Activated gamma-delta T cell treated with Interleukin-2 at 50 U/mL for 16 hours (primary cell): ENCODE measurements at places on chromosomes 5 and 9.

GRCh38 chr5:37703841-37704241 lies 136.0 kb downstream of the GDNF start:
- DNase-seq = no peak

GRCh38 chr5:1429066-1429465 lies 16.2 kb downstream of the SLC6A3 start:
- no peak for DNase-seq

- no peak for DNase-seq
These were observed 657 bp downstream of the MAT2B start for GRCh38 chr5:163506095-163506457.

DNA sequence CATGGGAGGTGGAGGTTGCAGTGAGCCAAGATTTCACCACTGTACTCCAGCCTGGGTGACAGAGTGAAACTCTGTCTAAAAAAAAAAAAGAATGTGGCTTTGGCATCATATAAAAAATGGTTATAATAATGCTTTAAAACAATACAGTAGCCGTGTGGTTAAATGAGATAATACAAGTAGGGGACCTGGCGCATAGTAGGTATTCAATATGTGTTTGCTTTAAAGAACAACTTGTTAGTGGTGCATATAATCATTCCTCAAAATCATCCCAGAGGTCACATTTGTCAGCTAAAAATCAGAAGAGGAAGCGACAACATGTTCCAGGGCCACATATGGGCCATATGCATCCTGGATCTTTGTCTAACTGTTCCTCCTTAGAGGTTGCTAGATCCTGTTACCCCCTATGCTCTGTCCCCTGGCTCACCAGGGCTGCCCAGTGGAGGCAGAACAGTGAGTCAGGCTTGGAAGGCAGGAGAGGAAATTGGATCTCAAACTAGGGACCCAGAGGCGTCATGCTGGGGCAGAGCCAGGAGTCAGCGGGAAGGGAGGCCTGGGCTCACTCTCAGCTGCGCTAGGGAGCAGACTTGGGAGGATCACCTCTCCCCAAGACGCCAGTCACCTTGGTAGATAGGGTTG lies 27.7 kb downstream of the LHX6 start:
- DNase-seq = no peak

DNA sequence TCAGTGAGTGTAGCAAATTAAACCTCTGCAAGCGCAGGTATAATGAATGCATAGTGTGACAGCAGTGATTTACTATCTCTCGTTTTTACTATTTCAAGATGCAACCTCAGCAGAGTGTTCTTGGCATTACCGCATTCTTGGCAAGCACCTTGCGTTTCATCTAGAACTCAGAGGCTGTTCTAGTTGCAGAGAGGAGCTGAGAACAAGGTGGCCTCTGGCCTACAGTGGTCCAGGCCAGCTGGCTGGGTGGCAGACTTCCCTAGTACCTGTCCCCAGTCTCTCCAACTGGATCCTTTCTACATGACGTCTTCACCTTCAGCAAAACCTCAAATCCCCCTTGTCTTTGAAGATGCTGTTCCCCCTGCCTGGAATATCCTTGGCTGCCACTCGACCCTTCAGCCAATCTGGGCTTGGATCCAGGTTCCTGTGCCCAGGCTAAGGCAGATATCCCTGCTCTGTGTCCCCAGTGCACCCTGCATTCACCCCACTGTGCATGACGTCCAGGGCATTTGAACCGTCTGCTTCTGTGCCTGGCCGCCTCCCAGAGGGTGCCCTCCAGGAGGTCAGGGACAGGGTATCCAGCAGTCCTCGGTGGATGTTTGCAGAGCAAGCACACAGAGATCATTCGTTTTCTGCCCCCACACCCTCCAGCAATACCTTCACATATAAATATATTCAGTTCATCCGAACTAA lies 120.4 kb upstream of the CPEB4 start:
- DNase-seq = no peak

DNA sequence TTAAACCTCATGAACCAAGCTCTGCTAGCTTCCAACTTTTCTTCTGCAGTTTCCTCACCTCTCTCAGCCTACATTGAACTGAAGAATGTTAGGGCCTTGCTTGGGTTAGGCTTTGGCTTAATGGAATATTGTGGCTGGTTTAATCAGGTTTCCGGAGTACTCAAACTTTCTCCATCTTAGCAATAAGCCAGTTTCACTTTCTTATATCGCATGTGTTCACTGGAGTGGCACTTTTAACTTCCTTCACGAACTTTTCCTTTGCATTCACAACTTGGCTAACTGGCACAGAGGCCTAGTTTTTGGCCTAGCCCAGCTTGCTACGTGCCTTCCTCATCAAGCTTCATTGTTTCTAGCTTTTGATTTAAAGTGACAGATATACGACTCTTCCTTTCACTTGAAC lies 81.0 kb upstream of the MAST4 start:
- no peak for DNase-seq

DNA sequence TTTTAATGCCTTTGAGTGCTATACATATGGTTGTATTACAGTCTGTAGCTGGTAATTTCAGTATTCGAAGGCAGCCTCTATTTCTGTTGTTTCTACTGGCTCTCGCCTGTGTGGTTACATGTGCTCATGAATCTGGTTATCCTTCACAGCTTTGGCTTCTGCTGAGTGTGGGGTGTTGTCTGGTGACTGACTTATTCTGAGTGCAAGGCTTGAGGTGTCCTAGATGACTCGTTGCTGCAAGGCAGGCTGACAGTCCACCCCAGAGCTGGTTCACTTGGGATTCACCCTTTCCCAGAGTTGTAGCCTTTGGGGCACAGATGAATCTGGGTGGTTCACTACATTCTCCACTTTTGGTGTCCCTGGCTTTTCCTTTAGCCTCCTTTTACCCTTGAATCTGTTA lies 41.4 kb downstream of the PDE8B start:
- no peak for DNase-seq

GRCh38 chr9:124839612-124840299 lies 13.5 kb upstream of the WDR38 start:
- no peak for DNase-seq
